ENCODE measurements at places on chromosomes 3 and 15. TPM values are rescaled to one million over a fixed set of nuclear protein-coding genes. Genes with fewer than 3 reads are reported as not detected.
A peak's percentile ranks its signal among the peaks of the same experiment; 100 is the strongest.

DNA sequence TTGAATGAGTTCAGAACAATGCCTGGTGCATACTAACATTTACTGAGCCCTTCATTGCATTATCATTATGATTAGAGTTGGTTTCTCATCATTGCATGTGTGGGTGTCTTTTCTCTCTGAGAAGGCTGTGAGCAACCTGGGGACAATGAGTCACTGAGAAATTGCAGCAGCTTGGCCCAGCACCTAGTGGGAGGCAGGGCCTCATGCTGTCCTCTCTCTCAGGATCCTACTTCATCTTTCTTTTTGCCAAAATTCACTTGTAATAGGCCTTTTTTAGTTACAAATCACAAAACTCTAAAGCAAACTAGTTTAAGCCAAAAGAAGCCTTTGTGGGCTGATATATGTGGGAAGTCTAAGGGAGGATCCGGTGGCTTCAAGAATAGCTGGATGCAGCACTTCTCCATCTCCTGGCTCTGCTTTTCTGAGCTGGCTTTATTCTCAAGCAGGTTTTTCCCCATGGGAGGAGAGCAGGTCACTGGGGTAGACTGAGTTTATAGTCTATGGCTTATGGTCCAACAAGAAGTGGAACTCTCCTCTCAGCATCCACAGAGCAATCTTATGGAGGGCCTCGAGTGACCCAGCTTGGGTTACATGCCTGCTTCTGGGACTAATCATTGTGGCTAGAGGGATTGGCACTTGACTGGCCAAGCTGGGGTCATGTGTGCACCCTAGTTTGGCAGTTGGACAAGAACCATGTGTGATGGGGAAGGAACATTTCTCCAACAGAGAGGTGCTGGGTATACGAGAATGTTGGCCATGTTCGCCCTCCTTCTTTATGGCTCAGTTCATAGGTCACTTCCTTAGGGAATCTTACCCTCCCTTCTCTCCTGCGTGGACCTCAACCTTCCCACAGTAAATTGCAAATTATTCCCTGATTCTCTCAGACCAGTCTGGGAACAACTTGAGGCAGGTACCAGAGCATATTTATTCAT is 8.7 kb upstream of the CAMK1 start:
- no peaks in the 10 kb centered on the region for H3K27me3 ChIP-seq
- peaks cover 20% of the 10 kb centered on the region for H3K36me3 ChIP-seq
- no peak overlapping the region for H3K4me3 ChIP-seq
- peaks cover 4% of the 10 kb centered on the region for H3K4me1 ChIP-seq
- DNase-seq, result no peak
- H3K27ac ChIP-seq, result no peak overlapping the region

GRCh38 chr3:19711160-19711782 is 222.7 kb downstream of the EFHB start:
- no peaks in the 10 kb centered on the region for H3K27me3 ChIP-seq
- H3K4me3 ChIP-seq, result no peak overlapping the region
- H3K36me3 ChIP-seq, result no peaks in the 10 kb centered on the region
- H3K27ac ChIP-seq, result no peak overlapping the region
- no peaks in the 10 kb centered on the region for H3K4me1 ChIP-seq
- no peak for DNase-seq

- peaks cover 3% of the 10 kb centered on the region for H3K4me1 ChIP-seq
- H3K27me3 ChIP-seq, result no peaks in the 10 kb centered on the region
- no peak overlapping the region for H3K4me3 ChIP-seq
- no peaks in the 10 kb centered on the region for H3K36me3 ChIP-seq
- no peak overlapping the region for H3K27ac ChIP-seq
- DNase-seq, result peak; percentile 60
Measured at GRCh38 chr3:2354702-2355101, 256.0 kb downstream of the CNTN4 start.

GRCh38 chr3:125238759-125239158 is 26.2 kb upstream of the SLC12A8 start:
- no peak overlapping the region for H3K4me3 ChIP-seq
- H3K27ac ChIP-seq, result no peak overlapping the region
- no peaks in the 10 kb centered on the region for H3K27me3 ChIP-seq
- peaks cover 5% of the 10 kb centered on the region for H3K4me1 ChIP-seq
- H3K36me3 ChIP-seq, result no peaks in the 10 kb centered on the region

GRCh38 chr15:45829336-45830153 is 194.7 kb downstream of the SQOR start:
- no peak overlapping the region for H3K4me3 ChIP-seq
- H3K27ac ChIP-seq, result no peak overlapping the region
- no peaks in the 10 kb centered on the region for H3K27me3 ChIP-seq
- H3K4me1 ChIP-seq, result no peaks in the 10 kb centered on the region
- DNase-seq, result no peak
- no peaks in the 10 kb centered on the region for H3K36me3 ChIP-seq

DNA sequence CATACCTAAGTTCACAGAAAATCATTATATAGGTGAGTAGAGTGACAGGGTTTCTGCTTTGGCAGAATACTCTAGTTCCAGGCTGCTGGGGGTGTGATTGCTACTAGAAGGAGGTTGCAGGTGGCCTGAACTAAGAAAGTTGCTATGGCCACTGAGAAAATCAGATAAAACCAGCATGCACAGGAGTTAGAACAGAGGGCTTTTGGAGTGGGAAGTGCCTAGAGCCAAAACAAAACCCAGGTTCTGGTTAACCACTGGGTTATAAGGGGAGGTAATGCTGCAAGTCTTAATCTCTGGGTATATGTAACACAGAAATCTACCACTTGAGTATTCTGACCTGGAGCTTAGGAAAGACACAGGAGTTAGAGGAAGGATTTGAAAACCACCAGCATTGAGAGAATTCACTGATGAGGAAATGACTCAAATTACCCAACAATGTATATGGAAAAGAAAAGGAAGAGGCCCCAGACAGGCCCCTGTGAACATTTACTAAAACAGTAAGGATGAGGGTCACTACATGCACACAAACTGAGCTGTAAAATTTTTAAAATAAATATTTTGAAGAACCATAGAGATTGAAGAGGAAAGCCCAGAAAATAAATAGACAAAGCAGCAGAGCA is 60.0 kb downstream of the PLOD2 start:
- DNase-seq, result no peak
- no peaks in the 10 kb centered on the region for H3K36me3 ChIP-seq
- no peaks in the 10 kb centered on the region for H3K27me3 ChIP-seq
- H3K27ac ChIP-seq, result no peak overlapping the region
- no peak overlapping the region for H3K4me3 ChIP-seq
- peaks cover 9% of the 10 kb centered on the region for H3K4me1 ChIP-seq

GRCh38 chr15:81052046-81052445 is 51.3 kb downstream of the TLNRD1 start:
- H3K36me3 ChIP-seq, result no peaks in the 10 kb centered on the region
- no peaks in the 10 kb centered on the region for H3K27me3 ChIP-seq
- no peak overlapping the region for H3K27ac ChIP-seq
- H3K4me3 ChIP-seq, result no peak overlapping the region
- no peak for DNase-seq
- no peaks in the 10 kb centered on the region for H3K4me1 ChIP-seq

GRCh38 chr3:107001635-107002034 is 375.6 kb upstream of the CCDC54 start:
- no peaks in the 10 kb centered on the region for H3K27me3 ChIP-seq
- H3K4me3 ChIP-seq, result no peak overlapping the region
- no peak for DNase-seq
- H3K36me3 ChIP-seq, result no peaks in the 10 kb centered on the region
- H3K4me1 ChIP-seq, result no peaks in the 10 kb centered on the region
- H3K27ac ChIP-seq, result no peak overlapping the region

DNA sequence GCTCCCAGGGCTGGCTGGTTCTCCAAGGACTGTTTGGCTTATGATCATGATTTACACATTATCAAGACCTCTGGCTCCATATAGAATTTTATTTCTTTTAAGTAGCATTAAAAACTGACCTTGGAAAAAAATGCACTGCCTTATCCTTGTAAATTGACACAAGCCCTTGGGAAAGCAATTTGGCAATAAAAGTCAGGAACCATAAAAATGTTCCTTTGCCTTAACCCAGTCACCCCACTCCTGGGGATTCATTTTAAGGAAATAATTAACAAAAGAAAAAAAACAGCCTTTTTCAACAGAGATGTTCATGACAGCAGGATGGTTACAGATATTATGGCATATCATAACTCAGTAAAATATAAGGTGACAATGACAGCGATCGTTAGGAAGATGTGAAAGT is 51.6 kb upstream of the NR2E3 start:
- no peak for DNase-seq
- H3K36me3 ChIP-seq, result no peaks in the 10 kb centered on the region

- H3K4me3 ChIP-seq, result no peak overlapping the region
- no peaks in the 10 kb centered on the region for H3K27me3 ChIP-seq
- H3K4me1 ChIP-seq, result peaks cover 4% of the 10 kb centered on the region
Measured at GRCh38 chr15:31459400-31459748, 132.7 kb downstream of the KLF13 start.

GRCh38 chr3:192931825-192932224 is 14.2 kb upstream of the MB21D2 start:
- H3K27ac ChIP-seq, result no peak overlapping the region
- H3K4me1 ChIP-seq, result peaks cover 9% of the 10 kb centered on the region
- H3K27me3 ChIP-seq, result no peaks in the 10 kb centered on the region
- no peaks in the 10 kb centered on the region for H3K36me3 ChIP-seq
- no peak for DNase-seq
- H3K4me3 ChIP-seq, result no peak overlapping the region

- H3K27ac ChIP-seq, result peak overlapping the region; percentile 76
- H3K4me1 ChIP-seq, result peaks cover 59% of the 10 kb centered on the region
- no peak overlapping the region for H3K4me3 ChIP-seq
- H3K27me3 ChIP-seq, result no peaks in the 10 kb centered on the region
- H3K36me3 ChIP-seq, result no peaks in the 10 kb centered on the region
Measured at GRCh38 chr3:123778991-123779622, 105.0 kb downstream of the MYLK start.

GRCh38 chr15:90607361-90607760 is 77.6 kb downstream of the CRTC3 start:
- peak overlapping the region; percentile 77 for H3K27ac ChIP-seq
- H3K36me3 ChIP-seq, result peaks cover 74% of the 10 kb centered on the region

DNA sequence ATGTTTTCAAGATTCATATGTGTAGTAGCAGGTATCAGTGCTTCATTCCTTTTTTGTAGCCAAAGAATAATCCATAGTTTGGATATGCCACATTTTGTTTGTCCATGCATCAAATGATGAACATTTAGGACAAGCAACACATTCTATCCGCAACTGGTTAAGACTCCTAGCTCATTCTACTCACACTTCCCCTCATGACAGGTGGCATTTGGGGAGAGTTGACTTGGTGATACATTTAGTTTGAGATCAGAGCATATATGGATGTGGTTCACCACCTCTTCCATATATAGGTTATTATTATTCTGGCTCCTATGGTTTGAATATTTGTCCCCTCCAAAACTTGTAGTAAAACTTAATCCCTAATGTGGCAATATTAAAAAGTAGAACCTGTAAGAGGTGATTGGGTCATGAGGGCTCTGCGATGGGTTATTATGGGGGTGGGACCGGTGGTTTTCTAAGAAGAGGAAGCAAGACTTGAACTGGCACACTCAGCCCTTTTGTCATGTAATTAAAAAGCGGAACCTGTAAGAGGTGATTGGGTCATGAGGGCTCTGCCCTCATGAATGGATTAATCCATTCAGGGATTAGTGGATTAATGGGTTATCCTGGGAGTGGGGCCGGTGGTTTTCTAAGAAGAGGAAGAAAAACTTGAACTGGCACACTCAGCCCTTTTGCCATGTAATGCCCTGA is 75.3 kb upstream of the HRH1 start:
- no peaks in the 10 kb centered on the region for H3K4me1 ChIP-seq
- no peaks in the 10 kb centered on the region for H3K36me3 ChIP-seq
- no peak overlapping the region for H3K4me3 ChIP-seq
- no peak overlapping the region for H3K27ac ChIP-seq

DNA sequence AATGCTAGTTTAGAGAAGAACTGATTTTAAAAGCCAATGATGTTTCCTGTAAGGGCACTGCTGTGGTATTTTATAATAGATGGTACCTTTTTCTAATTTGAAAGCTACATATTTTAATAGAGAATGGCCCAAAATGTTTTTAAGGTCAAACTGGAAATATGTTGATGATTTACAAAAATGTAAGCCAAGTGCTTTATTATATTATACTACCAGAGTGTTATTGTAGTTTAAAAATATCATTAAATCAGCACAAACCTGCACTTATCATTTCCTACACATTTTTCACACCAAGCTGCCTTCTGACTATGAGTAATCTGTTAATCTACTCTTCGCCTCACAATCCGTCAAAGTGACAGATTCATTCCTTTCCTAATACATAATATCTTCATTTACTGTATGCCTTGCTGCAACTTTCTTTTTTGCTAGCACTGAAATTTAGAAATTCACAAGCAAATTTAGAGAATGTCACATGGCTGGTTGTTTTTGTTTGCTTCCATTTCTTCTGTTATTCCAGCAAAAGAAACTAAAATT is 126.4 kb upstream of the FAM3D start:
- no peaks in the 10 kb centered on the region for H3K36me3 ChIP-seq
- no peaks in the 10 kb centered on the region for H3K27me3 ChIP-seq

DNA sequence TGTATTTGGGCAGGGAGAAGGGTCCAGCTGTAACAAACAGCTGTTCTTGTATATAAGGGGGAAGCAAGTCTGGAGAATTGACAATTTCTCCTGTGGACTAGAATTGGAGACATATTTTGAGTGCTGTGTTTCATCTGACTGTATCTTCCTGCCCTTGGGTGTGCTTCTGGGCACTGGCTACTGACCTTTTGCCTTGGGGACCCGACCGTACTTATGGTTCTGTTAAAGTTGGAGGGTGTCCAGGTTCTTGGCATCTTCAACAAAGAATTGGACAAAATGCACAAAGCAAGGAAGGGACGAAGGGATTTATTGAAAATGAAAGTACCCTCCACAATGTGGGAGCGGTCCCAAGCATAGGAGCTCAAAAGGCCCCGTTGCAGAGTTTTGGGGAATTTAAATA is 31.0 kb downstream of the MAP2K1 start:
- peak overlapping the region; percentile 10 for H3K4me3 ChIP-seq
- H3K36me3 ChIP-seq, result no peaks in the 10 kb centered on the region
- peaks cover 17% of the 10 kb centered on the region for H3K4me1 ChIP-seq
- DNase-seq, result no peak

GRCh38 chr3:171442184-171442583 is 18.0 kb downstream of the TNIK start:
- H3K4me1 ChIP-seq, result peaks cover 31% of the 10 kb centered on the region
- H3K27me3 ChIP-seq, result no peaks in the 10 kb centered on the region
- no peak overlapping the region for H3K4me3 ChIP-seq
- H3K27ac ChIP-seq, result no peak overlapping the region
- no peak for DNase-seq

DNA sequence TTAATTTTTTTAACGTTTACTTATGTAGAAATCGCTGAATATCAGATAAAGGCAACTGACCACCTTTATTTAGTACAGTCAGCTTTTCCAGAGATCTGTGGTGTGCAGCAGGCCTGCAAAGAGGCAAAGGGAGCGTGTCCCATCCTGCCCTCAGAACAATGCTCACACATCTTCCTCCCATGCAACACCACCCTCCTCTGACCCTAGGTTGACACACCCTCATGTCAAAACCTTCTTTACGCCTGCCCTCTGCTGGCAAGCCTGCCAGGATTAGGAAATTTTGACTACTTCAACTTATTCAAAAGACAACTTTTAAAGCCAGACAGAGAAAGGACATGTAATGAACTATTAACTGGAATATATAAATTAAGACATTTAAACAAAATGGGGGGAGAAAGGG is 513.7 kb downstream of the FOXP1 start:
- no peaks in the 10 kb centered on the region for H3K27me3 ChIP-seq
- H3K4me1 ChIP-seq, result peaks cover 93% of the 10 kb centered on the region
- DNase-seq, result peak; percentile 96
- no peaks in the 10 kb centered on the region for H3K36me3 ChIP-seq
- H3K4me3 ChIP-seq, result peak overlapping the region; percentile 31

- no peak overlapping the region for H3K4me3 ChIP-seq
- no peaks in the 10 kb centered on the region for H3K27me3 ChIP-seq
- peak; percentile 88 for DNase-seq
- peaks cover 18% of the 10 kb centered on the region for H3K4me1 ChIP-seq
Measured at GRCh38 chr15:100335335-100335999, 6.3 kb downstream of the ADAMTS17 start.

The CACNA2D2 gene
- 0.84 TPM for total RNA-seq

The GPR171 gene
- total RNA-seq, result 0.46 TPM

The FETUB gene
- total RNA-seq, result not detected

The CPN2 gene
- total RNA-seq, result not detected

The NRROS gene
- total RNA-seq, result 6.5 TPM

All from esophagus muscularis mucosa (tissue), 4 donors.